8988T (cell line): ENCODE measurements at places on chromosomes 11 and 22.

DNA sequence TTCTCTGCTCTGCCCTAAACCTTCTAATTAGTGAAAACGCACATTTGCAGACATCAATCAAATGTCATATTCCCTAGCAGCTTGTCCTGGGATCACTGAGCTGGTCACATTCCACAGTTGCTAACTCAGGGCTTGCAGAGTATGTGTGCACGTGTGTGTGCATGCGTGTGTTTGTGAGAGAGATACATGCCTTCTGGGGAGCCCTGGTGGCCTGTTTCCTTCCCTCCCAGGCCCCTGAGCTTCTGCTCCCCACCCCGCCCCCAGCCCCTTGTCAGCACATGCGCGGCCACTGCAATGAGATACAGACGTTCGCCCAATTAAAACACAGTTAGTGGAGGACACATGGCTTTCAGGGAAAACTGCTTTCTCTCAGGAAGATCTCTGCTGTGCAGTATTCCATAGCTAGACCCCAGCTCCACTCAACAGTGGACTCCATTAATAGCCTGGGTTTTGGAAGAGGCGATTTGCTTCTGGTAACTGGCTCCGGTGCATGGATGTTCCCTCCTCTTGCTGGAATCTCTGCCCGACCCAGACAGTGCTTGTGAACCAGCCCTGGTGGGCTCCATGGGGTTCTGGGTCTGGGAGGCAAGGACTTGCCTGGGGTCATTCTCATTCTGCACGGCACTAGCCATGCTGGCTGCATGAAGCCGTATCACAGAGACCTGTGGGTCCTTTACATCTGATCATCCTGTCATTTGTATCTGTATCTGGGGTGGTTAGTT lies 17.7 kb downstream of the LRP5 start:
- no peak for DNase-seq

GRCh38 chr11:91312541-91312940 lies 912.1 kb upstream of the FAT3 start:
- DNase-seq = no peak

DNA sequence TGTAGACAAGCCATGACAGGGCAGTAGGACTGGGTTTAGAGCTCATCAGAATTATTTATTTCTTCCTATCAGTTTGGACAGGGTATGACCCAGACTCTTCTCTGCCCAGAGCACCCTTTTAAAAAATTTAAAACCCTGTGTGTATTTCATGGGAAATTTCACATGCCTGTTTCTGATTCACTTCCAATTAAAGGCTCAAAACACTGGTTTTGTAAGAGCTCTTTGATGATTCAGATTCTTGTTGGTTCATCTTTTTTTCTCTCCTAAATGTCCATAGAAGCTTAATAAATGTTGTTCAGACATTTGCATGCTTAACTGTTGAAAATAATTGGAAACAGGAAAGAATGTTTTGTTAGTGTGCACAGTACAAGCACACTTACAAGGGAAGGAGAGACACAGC lies 13.8 kb downstream of the FLI1 start:
- no peak for DNase-seq

DNA sequence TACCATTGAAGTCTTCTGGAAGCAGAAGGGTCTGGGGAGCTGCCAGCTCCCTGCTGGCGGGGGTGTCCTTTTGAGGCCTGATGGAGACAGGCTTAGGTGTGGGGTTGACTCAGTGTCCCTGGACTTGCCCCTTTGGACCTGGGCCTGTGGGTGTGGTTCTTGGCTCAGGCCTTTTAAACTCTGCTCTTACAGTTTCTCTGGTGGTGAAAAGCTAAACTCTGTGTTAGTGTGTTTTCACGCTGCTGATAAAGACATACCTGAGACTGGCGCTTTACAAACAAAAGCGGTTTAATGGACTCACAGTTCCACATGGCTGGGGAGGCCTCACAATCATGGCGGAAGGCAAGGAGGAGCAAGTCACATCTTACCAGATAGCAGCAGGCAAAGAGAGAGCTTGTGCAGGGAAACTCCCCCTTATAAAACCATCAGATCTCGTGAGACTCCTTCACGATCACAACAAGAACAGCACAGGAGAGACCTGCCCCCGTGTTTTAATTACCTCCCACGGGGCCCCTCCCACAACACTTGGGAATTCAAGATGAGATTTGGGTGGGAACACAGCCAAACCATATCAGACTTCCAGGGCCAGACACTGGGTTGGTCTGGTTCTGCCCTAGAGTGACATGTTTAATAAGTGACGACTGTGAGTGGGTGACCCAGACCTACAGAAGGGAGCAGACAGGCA lies 26.5 kb downstream of the GRAMD4 start:
- no peak for DNase-seq

DNA sequence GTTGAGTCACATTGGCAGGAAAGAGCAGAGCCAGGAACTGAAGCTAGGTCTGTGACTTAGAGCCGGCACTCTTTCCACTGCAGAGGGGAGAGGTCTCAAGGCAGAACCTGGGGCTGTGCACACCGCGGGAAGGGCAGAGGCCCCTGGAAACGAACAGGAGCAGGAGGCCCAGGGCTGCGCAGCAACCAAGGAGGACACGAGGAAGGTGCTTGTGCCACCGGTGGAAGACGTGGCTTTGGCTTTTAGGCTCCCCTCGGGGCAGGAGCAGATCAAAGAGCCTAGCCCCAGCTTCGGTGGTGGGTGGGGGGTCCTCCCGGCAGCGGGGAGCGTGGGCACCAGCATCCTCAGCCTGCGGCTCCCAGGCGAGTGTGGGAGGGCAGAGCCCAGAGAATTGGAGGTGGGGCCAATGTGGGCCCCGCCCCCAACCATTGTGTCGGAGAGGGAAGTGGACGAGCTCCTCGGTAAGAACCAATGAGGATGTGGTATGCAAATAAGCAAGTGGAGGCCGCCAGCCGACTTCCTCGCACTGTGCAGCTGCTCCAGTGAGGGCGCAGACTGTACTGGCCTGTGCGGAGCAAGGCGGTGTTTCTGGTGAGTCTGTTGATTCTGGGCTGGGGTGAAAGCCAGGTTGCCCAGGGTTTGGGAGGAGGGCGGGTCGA lies at the start of gene CCDC116:
Gene CCDC116 (plus strand): TSS at position 524 of the 659 bp plus-strand sequence. CDS start 422 bp downstream, outside the sequence.
- DNase-seq = no peak

DNA sequence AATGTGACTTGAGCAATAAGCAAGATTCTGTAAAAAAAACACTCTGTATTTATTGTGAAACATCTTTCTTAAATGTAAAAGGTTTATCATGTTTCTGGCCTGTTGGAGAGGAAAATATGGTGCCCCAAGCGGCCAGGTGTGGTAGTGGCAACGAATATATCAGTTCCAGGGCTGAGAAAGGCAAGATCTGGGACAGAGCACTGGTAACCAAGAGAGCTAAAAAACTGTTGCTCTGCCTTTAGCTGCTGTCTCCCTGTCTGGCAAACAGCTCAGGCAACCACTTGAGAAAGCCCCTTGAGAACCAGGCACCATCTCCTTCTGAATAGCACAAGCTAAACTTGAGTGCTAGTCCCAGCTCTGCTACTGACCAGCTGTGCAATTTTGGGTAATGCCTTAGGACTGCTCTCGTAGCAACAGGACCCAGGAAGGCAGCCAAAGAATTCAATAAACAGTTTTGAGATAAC lies 129.9 kb downstream of the KCNC1 start:
- no peak for DNase-seq

DNA sequence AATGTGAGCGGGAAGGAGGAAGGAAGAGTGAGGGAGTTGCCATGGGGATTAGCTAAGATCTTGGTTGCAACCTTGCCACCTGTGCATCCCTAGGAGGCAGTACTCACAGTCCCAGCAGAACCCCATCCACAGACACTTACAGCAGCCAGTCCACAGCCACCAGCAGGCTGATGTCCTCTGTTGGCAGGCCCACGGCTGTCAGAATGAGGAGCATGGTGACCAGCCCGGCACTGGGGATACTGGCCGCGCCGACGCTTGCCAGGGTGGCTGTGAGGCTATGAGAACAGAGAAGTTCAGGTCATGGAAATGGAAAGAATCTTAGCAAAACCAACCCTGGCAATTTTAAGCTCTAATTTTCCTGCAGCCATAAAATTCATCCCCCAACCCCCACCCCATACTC lies 138.6 kb downstream of the SLC1A2 start:
- no peak for DNase-seq

- DNase-seq = no peak
These were observed 1447.5 kb downstream of the BRD1 start for GRCh38 chr22:48380016-48380665.

DNA sequence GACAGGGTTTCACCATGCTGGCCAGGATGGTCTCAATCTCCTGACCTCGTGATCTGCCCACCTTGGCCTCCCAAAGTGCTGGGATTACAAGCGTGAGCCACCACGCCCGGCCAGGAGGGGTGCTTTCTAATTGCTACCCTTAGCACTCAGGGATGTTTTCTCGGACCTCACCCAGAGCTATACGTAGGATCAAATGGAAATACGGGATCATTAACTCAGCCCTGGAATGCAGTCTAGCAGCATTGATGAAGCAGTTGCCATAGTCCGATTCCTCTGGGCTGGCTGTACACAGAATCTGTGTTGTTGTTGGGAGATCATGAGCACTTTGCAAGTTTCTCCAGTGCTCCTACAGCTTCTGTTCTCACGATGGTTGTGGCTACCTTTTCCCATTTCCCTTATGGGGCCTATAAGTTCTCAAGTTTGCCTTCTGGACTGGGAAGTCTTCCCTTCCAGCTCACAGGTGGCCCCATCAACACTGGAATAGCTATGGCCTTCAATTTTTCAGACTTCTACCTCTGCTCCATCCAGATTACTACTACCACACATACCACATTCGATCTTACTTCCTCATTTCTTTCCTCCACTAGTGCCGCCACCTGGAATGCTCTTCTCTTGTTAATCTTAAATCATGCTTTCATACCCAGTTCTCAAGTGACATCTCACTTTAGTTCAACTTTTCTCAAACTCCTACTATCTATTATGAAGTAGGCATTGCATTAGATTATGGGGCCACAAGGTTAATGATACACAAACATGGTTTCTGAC lies 16.1 kb upstream of the PCF11 start:
- DNase-seq = no peak

GRCh38 chr11:67345920-67346819 lies 7.2 kb downstream of the POLD4 start:
- no peak for DNase-seq
